ENCODE measurements at places on chromosomes 7 and 10.

DNA sequence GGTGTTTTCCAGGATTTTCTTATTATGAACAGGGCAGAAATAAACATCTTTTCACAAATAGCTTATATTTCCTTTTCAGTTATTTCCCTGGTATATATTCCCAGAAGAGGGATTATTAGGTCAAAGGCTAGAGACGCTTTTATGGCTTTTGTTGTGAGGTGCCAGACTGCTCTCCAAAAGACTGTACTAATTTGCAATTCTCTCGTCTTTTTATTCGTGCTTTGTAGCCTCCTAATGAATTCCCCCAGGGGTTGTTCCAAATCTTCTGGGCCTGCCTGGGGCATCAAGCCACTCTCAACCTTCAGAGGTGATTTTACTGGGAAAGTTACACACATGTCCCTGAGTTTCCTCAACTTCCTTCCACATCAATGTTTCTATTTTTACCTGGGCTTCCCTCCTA lies 34.0 kb upstream of the R3HCC1L start:
- no peak for DNase-seq

DNA sequence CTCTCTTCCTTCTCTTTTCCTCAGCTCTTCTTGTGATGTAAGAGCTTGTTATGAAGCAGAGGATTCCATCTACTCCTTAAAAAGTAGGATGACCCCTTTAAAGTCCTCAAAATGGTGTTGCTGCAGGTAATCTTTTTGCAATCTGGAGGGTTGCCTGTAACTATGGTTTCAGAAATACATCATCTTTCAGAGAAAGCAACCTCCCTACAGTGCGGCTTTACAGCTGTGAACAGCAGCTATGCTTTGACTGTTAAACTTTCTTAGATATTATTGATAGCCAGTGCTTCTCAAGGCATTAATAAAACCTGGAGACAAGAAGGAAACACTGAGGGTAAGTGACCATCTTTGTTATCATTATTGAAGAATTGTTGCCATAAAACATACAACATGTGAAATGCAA lies 86.6 kb upstream of the MDFIC start:
- DNase-seq = no peak

DNA sequence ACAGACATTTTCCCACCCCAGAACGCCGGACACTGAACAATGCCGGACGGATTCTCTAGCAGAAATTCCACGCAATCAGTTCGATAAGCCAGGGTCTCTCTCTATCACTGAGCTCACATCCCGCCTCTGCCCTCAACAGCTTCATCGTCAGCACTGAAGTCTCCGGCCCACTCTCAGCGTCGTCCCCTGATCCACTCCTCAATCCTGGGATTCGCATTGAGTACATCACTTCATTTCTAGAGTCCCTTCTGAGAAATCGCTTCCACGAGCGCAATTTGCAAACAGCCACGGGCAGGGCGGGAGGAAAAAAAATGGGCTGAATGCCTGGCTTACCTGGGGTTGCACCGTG lies 365 bp downstream of the YME1L1 start:
- no peak for DNase-seq

- no peak for DNase-seq
Measured at GRCh38 chr7:25624051-25624450, 395.8 kb upstream of the NPVF start.

DNA sequence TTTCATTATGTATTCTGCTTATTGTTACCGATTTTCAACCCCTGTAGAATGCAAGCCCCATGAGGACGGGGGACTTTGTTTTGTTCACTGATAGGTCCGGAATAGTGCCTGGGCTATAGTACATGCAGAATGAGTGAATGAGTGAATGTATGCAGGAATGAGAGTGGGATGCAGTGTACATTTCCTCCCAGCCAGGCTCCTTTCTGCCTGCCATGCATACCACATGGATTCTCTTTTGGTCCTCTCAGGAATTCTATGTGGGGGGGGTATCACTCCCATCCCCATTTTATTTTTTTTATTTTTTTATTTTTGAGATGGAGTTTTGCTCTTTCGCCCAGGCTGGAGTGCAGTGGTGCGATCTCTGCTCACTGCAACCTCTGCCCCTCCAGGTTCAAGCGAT lies 16.7 kb downstream of the TRIM56 start:
- no peak for DNase-seq

GRCh38 chr10:122878799-122879338 lies 512 bp downstream of the FAM24B start:
- no peak for DNase-seq
